CD14-positive monocyte (primary cell): ENCODE measurements at places on chromosomes 3 and 15. TPM values are rescaled to one million over a fixed set of nuclear protein-coding genes. Genes with fewer than 3 reads are reported as not detected.

GRCh38 chr15:42121021-42121420, 26.7 kb upstream of the PLA2G4D start:
- DNase-seq: peak; percentile 73

GRCh38 chr3:145902166-145902565, 258.8 kb downstream of the PLOD2 start:
- no peak for DNase-seq

Gene CMTM8
- polyA plus RNA-seq: 0.94 TPM

Gene SCN11A
- not detected for polyA plus RNA-seq

DNA sequence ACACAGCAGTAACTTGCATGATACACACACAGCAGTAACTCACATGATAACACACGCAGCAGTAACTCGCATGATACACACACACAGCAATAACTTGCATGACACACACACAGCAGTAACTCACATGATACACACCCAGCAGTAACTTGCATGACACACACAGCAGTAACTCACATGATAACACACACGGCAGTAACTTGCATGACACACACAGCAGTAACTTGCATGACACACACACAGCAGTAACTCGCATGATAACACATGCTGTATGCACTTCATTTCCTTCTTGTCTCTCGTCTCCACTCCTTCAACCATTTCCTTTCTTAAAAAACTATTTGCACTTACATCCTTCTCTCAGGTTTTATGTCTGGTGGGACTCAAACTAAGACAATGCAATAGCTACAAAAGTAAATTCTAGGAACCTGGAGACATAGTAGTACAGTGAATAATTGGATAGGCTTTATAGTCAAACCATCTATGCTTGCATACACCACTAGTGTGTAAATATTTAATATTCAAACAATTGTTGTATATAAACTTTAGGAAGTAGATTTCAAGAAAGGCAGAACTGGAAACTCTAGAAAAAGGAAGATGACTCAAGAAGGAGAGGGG, 130.8 kb downstream of the UACA start:
- DNase-seq: peak; percentile 12

DNA sequence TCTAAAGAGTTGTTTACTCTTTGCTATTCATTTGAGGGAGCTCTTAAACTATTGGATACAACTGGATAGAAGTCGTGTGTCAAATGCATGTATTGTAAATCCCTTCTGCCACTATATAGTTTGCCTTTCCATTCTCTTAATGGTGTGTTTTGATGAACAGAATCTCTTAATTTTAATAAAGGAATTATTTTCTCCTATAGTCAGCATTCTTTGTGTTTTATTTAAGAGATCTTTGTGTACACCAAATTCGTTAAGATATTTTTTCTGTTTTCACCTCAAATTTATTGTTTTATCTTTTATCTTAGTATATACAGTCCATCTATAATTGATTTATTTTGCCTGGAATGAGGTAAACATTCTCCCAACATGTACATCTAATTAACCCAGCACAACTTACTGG, 551.5 kb upstream of the AGTR1 start:
- no peak for DNase-seq

DNA sequence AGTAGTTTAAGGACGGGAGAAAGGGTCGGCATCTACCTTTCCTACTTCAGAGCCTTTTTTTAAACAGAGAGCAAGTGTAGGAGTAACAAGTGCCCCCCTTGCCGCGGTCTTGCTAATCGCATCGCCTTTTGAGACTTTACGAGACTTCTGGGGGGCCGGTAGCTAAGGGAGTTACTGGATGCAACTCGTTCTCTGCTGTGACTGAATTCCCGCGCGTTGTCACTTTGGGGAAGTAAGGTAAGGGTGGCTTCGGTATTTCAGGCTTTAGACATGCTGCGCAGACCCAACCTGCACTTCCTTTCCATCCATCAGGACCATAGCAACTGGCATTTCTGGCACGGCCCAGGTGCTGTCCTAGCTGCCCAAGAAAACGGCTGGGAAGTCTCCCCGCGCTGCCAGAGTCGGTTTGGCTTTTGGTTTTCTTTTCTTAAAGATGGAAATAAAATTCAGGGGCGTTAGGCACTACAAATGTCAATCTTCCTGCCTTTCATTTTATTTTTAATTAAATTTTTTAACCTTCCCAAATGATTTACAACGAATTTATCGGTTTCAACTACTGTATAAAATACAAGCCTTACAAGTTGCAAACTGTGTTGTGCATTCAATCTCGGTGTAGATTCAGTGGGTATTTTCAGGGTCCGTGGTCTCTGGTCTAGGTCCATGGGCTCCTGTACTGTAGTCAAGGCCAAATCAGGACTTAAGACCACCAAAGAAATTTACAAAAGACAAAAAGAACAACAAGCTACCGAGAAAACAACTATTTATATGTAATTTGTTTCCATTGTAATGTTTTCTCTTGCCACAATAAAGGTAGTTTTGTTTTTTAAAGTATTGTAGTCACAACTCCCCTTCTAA, 3.5 kb downstream of the MECOM start:
- peak; percentile 24 for DNase-seq

DNA sequence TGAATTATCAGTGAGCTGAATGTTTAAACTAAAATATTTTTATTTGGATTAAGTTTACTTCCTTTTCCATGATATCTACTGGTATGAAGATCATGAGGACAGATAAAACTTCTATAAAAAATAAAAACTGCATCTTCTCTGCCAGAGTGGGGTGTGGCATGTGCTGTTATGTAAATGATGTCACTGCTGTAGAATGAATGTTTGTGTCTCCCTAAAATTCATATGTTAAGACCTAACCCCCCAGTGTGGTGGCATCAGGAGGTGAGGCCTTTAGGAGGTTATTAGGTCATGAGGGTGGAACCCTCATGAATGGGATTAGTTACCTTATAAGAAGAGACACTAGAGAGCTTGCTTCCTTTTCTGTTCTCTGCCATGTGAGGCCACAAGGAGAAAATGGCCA, 178.7 kb upstream of the DPH6 start:
- no peak for DNase-seq

Gene RPS27L
- 7.8 and 16.1 TPM in 2 replicates for polyA plus RNA-seq

Gene IQCF5
- not detected for polyA plus RNA-seq

GRCh38 chr3:112647122-112647521, 6.2 kb upstream of the CCDC80 start:
- no peak for DNase-seq

Gene HAUS2
- 15.9 TPM for polyA plus RNA-seq

Gene U2SURP
- polyA plus RNA-seq: 70.4 TPM

Gene MEX3B
- polyA plus RNA-seq: 2.6 and 4.7 TPM in 2 replicates

Gene ARPIN
- polyA plus RNA-seq: 13.3 and 19.3 TPM in 2 replicates

Gene WDR53
- 4.1 TPM for polyA plus RNA-seq

- DNase-seq: peak; percentile 80
Observed at GRCh38 chr3:170358042-170359010, 811 bp downstream of the SKIL start.

DNA sequence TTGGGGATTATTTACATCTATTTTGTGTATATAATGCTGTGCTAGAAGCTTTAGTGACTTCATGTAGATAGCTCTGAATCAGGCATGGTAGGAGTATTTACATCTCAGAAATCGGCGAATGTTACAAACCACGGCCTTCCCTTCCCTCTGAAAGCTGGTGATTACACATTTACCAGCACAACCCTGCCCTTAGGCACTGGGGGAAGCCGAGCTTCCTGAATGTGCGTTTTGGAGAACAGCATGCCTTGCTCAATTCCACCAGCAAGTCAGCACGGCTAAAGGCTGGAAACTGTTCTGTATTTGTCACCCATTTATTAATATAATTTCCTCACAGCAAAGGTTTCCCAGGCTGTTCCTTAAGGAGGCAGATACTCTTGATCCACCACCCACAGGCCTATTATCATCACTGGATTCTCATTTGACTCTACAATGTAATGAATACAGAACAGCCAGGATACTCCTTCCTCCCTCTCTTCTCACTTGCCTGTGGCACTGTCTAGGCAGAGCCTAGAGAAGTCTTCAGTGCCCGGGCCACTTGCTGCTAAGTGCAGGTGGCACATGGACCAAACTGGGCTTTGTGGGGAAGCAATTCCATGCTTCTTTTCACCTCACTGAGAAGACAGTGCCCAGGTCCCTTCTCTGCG, 55.2 kb upstream of the CACNA2D3 start:
- no peak for DNase-seq

- no peak for DNase-seq
Observed at GRCh38 chr3:114408736-114409670, 115.2 kb downstream of the TIGIT start.

DNA sequence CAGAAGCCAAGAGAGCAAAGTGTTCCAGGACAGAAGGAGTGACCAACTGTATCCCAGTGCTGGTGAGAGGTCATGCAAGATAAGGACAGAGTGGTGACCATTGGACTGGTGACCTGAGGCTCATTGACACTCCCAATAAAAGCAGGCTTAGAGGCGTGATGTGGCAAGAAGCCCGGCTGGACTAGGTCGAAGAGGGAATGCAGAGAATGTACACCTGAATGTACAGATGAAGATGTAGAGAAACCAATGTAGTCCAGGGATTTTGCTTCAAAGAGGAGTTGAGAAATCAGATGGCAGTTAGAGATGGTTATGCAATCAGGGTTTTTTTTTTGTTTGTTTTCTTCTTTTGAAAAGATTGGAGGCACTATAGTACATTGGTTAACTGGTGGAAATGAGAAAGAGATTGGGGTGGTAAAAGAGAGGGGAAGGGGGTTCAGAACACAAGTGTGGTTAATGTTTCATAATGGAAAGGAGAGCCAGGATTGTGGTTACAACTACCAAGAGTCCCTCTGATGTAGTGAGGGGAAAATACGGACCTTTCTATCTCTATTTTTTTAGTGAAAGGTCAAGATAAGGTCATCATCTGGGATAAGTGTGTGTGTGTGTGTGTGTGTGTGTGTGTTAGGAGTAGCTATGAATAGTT, 23.3 kb downstream of the ST3GAL6 start:
- peak; percentile 76 for DNase-seq

DNA sequence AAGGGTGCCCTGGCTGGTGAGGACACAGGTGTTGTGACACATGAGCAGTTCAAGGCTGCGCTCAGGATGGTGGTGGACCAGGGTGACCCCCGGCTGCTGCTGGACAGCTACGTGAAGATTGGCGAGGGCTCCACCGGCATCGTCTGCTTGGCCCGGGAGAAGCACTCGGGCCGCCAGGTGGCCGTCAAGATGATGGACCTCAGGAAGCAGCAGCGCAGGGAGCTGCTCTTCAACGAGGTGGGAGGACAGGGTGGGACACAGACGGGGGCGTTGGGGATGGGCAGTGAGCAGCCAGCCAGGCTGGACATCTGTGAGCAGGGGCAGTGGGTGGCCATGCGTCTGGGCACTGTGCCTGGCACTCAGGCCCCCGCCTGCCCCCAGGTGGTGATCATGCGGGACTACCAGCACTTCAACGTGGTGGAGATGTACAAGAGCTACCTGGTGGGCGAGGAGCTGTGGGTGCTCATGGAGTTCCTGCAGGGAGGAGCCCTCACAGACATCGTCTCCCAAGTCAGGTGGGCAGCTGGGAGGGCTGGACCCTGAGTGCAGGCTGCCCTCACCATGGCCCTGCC, 10.3 kb downstream of the ANKRD63 start:
- DNase-seq: no peak

DNA sequence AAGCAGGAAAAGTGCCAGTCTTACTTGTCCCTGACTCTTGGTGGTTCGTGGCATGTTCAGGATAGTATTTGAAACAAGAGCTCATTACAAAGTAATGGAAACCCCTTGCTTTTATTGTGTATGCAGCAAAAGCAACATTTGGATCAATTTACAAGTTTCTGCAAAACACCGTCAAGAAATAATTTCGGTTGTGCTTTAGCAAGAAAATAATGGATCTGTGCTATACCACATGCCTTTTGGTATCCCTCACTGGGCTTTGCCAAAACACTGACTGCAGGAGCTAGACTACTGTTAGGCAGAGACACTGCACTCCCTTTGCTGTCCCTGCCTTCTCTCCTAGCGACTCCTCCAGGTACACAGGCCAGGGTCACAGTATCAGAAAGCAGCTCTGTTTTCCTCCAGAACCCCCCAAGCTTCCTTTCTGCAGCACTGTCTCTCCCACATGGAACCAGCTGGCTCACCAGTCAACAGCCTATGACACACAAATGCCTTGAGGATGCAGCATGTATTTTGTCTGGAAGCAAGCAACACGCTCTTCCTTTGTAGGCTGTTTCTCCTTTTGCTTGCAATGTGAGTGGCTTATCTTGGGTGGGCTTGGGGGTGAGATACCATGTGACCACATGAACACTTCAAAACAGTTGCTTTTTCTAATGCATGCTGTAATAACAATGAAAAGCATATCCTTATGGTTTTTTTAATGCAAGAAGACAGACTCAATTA, 111.4 kb downstream of the PGPEP1L start:
- no peak for DNase-seq

DNA sequence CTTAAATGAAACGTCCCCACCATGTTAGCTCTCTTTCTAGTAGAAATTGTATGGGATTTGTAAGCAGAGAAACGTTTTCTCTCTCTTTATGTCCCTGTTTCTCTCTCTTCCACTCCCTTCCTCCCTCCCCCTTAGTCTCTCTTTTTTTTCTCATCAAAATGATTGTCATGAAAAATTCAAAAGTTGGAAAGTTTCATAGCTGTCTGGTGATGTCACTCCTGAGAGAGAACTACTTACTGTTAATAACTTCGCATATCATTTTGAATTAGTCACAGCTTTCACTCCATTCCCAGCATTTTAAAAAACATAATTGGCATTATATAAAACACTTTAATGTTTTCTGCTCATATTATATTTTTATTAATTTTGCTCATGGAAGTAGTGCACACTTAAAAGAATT, 331.1 kb downstream of the C3orf38 start:
- DNase-seq: no peak

Gene KCNH8
- not detected for polyA plus RNA-seq

- no peak for DNase-seq
Observed at GRCh38 chr15:39512643-39513042, 68.2 kb upstream of the THBS1 start.

- DNase-seq: no peak
Observed at GRCh38 chr3:170180079-170180907, 1.2 kb downstream of the PHC3 start.

DNA sequence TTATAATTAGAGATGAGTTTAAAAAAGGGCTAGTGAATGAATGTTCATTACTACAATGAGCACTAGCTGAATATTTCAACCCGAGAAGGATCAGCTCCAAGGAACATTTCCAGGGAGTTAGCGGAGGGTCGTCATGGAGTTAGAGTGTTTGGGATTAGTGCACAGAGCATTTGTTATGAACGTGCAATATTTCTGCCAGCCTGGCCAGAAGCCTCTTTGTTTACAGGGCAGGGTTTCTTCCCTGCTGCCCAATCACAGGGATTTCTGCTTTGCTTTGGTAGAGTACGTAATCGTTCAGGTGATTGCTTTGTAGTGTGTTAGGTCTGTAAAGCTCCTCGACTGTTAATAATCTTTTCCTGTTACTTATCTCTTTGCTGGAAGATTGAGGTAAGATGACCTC, 5.9 kb downstream of the CGNL1 start:
- DNase-seq: no peak

Gene DPPA2
- polyA plus RNA-seq: not detected in 2 replicates

GRCh38 chr15:100194996-100195395, 146.8 kb downstream of the ADAMTS17 start:
- no peak for DNase-seq

Gene CDAN1
- polyA plus RNA-seq: 6.0 and 6.3 TPM in 2 replicates

Gene WDR76
- polyA plus RNA-seq: 0.40 TPM
